Spinal cord (tissue), 10 donors: ENCODE measurements at places on chromosomes 3 and 15. TPM values are rescaled to one million over a fixed set of nuclear protein-coding genes. Genes with fewer than 3 reads are reported as not detected.

- DNase-seq: no peak
Measured at GRCh38 chr15:59722476-59722875, 33.4 kb upstream of the BNIP2 start.

DNA sequence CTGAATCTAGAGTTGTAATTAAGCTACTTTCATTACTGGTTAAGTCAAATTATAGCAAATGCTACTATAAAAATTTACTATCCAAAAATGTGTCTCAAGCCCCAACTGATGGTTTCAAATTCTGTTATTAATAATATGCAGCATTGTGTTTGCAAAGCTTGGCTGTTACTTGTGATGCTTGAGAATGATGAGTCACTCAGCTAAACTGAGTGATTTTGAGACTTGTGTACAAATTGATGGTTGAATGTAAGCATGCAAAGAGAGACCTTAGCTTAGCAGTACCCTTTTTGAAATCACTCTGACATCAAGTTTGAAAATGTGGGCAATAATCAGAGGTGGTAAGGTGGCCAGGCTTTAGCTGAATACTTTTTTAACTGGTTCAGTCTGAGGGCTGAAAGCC, 27.6 kb downstream of the OPA1 start:
- no peak for DNase-seq

DNA sequence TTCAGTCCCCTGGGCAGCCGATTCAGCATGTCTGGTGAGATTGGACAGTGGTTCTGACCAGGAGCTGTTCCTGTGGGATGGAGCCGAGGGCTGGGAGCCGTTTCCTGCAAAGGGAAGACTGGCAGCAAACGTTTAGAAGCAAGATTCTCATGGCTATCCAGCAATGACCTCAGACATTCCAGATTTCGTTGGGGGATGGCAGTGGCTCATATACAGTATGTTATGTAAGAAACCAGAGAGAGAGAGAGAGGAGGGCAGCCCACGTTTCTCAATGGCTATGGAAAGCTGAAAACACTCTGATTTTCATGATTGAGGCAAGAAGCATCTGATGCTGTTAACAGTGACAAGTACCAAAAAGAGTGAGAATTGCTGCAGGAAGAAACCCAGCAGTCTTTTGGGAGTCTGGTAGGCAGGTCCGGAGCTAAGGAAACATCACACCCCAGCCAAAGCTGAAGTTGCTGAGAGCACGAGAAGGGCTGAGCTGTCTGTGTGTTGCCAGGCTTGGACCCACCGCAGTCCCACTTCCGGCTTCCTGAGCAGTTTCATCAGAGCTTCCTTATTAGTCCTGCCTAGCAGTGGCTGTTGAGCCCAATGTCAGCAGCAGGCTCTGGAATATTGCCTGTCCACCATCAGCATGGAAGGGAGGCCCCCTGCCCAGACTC, 25.6 kb upstream of the VPS8 start:
- no peak for DNase-seq

GRCh38 chr15:77349666-77350065, 70.2 kb downstream of the PEAK1 start:
- DNase-seq: no peak

DNA sequence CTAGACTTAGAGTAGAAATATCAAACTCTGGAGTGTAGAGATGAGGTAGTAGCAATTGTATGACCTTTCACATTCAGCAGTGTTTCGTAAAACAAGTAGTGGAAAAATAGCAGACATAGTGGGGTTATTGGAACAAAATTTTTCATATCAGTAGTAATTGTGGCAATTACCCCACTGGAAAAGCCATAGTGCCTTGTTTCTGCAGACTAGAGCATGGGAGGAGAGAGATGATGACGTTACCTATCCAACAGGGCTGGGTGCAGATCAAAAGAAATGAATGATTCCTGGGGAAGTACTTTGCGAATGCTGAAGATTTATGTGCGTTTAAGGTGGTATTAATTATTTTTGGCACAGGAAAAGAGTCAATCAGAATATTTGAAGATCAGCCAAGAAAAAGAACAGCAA, 147.0 kb upstream of the LRRFIP2 start:
- DNase-seq: no peak

GRCh38 chr15:75156326-75157215, 45.1 kb upstream of the C15orf39 start:
- DNase-seq: no peak

DNA sequence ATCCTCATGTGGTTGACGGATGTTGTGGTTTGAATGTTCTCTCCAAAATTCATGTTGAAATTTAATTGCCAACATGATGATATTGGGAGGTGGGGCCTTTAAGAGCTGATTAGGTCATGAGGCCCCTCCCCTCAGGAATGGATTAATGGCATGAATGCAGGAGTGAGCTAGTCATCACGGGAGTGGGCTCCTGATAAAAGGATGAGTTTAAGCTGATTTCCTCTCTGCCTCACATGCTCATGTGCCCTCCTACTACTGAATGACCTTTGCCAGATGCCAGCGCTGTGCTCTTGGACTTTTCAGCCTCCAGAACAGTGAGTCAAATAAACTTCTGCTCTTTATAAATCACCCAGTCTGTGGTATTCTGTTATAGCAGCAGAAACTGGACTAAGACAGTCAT, 111.2 kb downstream of the MYO5A start:
- no peak for DNase-seq

DNA sequence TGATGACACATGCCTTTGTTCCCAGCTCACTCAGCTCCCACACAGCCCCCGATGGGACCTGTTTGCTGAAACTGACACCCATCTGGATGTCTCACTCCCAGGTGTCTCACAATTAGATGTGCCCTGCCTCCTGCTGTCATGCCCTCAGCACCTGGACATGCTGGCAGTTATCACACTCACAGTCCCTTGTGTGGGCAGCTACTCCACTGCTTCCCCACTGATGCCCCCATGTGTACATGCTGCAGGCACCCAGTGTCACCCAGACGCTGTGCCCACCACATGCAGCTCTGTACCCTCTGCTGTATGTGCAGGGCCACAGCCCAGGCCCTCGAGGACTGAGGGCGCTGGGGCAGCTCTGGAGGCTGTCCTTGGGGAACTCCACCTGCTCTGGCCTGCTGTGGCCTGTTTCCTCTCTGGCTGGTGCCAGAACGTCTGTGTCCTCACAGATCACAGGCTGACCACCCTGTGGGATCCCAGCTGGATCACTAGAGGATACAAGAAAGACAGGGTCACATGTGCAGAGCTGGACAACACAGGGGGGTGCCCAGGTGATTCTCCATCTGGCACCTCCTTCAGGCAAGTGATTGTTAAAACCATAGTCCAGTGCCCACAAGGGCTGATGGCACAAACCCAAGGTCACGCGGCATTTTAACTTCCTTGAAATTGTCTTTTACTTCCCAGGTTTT, 14.0 kb downstream of the C3orf22 start:
- no peak for DNase-seq

DNA sequence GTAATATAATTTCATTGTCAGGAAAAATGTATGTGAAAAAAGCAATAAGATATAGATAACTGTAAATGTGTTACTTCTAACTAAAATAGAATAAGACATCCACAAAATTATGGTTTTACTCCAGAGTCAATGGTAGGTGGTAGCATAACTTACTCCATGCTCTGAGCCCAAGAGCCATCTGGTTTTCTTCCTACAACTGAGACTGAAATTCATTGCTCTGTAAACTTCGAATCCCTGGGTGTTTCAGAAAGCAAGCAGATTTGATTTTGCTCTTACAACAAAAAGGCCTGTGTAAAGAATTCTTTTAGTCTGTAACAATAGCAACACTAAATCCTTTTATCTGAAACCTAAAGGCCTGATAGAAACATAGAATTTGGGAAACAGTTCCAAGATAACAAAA, 805.9 kb downstream of the AGBL1 start:
- no peak for DNase-seq

DNA sequence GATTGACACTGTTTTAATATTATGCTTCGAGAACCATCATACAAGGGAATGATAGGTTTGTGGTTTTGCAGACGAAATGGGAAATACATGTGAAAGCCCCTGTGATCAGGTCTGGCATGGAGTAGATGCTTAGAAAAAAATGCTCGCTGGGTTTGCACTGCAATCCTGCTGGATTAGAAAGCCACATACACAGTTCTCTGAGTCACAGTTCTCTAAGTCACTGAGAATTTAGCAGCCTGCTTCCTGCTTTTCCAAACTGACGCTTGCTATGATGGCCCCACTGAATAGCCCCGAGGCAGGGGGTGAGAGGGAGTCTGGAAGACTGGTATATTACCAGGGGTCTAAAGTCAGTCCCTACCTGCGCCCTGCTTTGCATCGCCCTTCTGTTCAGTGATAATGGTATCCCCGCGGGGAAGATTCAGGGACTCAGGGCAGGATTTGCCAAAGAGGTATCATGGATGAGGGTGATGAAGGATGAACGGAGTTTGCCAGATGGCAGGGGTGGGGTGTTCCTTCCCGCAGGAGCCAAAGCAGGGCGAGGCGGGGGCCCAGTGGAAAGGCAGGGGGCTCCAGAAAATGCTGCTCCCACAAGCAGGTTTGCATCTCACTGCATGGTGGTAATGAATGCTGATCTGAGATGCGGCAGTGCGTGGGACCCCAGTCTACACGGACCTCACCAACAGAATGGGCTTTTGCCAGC, 82.3 kb downstream of the IQSEC1 start:
- no peak for DNase-seq

Gene AADACL2
- total RNA-seq: not detected
